ENCODE measurements at places on chromosomes 1 and 21.

DNA sequence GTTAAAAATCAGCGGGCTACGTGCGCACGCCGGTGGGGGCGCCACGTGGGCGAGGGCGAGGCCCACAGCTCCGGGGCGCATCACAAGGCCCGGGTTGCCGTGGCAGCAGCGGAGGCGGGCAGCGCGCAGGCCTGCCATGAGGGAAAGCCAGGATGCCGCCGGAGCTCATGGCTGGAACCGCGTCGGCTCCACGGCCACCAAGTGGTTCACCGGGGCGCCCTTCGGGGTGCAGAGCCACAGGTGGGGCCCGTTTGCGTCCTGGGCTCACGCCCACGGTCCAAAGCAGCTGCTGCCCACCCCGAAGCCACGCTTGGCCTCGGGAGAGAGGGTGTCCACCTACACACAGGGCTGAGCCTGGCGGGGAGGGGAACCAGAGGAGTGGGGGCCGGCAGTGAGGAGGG lies 4.9 kb upstream of the TTC22 start:
- DNase-seq: no peak

DNA sequence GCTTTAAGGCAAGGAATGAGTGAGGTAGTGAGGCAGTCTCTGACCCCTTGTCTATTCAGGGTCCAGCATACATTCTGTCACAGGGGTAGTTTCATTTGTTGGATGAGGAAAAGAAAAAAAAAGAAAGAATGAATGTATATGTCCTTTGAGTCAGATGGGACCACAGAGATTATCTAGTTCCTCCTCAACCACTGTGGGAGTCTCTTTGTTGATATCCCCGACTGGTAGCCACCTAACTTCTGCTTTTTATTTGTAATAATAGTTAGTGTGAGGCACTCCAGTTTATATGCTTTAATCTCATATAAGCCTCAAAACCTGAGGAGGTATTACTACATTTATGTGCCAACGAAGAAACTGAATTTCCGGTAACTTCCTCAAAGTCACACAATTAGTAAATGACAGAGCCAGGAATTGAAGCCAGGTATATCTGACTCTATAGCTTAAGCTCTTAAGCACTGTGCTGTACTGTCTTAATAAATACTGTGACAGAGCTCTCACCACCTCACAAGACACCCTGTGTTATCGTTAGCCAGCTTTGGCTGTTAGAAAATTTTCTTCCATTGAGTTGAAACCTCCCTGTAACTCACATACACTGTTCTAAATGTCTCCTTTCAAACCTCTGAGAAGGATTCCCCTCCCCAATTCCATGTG lies 82.2 kb downstream of the MDM4 start:
- DNase-seq: no peak

DNA sequence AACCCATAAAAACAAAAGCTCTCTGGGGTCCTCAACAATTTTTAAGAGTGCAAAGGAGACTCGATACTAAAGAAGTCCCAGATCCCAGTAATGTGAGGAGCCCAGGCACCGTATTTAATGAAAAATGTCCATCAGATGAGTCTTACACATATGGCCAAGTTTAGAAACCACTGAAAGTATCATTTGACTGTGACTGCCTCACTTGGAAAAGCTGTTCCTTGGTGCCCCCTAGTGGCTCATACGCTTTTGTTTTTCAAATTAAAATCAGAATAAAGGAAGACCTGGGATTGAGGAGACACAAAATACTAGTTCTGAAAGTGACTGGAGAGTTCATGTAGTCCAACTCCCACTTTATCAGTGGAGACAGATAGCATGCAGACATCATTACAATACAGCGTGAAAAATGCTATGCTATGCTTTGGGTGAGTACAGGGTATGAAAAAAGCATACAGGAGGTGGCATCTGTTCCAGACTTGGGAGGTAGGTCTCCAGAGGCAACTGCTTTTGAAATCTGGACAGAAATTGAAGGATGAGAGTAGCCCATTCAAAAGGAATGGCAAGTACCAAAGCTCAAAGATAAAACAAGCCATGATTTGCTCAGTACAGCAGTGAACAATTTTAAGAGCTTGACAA lies 33.8 kb downstream of the GDAP2 start:
- DNase-seq: no peak

DNA sequence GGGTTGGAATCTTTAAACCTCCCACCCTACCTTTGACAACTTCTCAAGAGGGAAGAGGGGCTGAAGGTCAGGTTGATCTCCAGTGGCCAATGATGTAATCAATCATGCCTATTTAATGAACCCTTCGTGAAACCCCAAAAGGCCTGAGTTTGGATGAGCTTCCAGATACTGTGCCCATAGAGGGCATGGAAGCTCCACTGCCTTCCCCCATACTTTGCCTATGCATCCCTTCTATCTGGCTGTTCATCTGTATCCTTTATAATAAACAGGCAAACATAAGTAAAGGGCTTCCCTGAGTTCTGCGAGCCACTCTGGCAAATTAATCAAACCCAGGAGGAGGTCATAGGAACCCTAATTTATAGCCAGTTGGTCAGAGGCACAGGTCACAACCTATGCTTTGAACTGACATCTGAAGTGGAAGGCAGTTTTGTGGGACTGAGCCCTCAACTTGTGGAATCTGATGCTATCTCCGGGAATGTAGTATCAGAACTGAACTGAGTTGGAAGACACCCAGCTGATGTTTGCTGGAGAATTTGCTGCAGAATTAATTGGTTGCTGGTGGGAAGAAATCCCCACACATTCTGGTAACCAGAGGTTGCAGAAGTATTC lies 24.8 kb downstream of the S100A10 start:
- DNase-seq: no peak

DNA sequence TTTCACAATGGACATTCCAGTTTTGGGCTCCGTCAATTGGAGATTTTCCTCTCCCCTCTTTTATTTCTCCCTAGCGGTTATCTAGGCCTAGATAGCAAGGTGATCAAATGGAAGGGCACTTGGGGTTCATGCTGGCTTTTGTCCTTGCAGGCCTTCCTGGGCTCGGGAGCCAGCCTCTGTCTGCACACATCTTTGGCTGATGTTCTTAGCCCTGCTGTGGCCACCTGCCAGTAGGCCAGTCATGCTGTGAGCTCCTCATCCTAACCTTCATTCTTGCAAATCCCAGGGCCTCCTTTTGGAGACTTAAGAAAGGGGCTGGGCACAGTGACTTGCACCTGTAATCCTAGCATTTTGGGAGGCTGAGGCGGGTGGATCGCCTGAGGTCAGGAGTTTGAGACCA lies 13.5 kb downstream of the TIE1 start:
- DNase-seq: no peak
